ENCODE measurements at places on chromosomes 11 and 22.

- DNase-seq = no peak
Measured at GRCh38 chr11:10605941-10606381, 37.5 kb upstream of the LYVE1 start.

DNA sequence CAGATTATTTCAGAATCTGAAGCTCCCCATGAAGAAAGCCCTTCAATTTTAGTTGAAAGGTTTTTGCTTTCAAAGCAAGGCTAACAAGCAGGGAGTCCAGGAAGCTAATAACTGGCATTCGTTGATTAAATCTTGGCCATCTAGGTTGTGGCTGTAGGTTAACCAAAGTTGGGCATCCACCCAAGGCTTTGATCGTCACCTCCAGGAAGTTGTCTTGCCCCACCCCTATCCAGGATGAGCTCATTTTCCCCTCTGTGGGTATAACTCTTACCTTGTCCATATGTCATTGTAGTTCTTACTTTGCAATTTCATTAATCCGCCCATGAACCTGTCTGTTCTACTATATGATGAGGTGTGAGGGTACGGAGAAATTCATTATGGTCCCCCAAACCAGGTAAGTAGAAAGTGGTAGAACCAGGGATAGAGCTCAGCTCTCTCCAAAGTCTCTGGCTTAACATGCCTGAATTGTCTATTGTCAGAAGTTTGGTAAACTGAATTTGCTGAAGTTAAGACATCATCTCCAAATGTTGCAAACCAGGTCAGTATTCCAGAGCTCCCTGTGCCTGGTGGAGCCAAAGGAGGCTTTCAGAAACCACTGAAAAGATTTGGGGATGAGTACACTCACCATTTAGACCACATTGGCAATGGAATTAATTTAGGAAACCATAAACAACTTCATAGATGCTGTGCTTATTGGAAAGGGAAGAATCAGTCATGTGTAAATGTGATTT is 97.1 kb downstream of the CD44 start:
- DNase-seq = no peak

- DNase-seq = peak; percentile 5
Measured at GRCh38 chr11:109109571-109110315, 312.2 kb upstream of the C11orf87 start.

DNA sequence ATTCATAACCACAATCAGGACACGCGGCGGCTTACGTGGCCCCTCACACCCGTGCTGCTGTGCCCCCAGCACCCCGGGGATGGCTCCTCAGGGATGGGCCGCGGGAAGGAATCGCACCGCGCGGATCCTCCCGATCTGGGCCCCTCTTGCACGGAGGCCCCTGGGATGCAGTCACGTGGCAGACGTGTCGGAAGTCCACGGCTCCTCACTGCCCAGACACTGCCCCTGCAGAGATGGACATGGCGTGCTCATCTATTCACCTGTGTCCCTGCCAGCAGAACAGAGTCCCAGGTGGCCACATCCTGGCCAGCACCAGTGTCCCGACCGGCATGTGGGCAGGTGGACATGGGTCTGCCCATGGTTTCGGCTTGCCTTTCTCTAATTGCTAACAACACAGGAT is 12.8 kb downstream of the MOB2 start:
- DNase-seq = no peak

GRCh38 chr11:101508370-101508769 is 75.4 kb downstream of the TRPC6 start:
- DNase-seq = no peak

DNA sequence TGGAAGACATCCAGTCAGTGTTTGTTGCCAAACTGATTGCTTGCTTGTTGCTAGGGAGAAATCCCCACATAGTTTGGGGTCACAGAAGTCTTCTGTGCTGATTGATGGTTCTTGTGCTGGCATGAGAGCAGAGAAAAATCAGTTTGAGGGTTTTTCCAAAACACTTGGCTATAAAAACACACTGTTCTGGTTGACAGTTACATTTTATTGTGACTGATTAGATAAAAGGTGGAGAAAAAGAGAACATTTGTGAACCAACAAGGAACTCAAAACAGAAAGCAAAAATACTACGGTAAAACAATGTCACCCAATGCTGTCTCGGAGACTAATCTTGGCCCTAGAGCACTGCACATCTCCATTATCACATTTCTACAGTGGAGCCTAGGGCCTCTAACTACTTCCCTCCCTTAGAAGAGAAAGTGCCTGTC is 14.4 kb upstream of the EIF4G2 start:
- DNase-seq = no peak

GRCh38 chr11:79092791-79093353 is 348.0 kb downstream of the TENM4 start:
- DNase-seq = no peak

- no peak for DNase-seq
Measured at GRCh38 chr11:124875401-124875800, 10.2 kb downstream of the ROBO3 start.

DNA sequence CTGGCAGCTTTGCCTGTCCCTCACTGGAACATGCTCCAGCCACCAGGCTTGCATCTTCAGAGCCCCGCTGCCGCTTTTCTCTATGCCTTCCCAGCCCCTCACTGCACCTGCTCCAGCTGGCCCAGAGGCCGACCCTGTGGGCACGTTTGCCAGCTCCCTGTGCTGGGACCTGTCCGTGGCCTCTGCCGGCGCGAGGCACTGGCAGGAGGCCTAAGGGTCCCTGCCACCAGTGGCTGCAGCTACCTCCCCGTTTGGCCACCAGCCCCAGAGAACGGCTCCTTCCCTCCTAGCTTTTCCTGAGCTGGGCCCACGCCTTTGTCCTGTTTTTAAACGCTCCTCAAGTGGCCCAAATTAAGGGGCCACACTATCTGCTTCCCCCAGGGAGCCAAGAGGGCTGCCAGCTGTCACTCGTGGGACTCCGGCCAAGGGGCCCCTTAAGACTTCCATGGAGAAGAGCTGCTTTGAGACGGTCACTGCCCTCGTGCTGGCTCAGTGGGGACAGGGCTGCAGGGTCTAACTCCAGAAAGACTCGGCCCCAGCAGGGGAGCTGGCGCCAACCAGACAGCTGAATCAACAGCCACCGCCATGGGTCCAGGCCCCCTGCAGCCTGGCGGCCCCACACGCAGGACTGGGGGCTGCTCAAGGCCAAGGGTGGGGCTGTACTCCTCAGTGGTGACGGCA is 24.6 kb upstream of the WNT7B start:
- no peak for DNase-seq

DNA sequence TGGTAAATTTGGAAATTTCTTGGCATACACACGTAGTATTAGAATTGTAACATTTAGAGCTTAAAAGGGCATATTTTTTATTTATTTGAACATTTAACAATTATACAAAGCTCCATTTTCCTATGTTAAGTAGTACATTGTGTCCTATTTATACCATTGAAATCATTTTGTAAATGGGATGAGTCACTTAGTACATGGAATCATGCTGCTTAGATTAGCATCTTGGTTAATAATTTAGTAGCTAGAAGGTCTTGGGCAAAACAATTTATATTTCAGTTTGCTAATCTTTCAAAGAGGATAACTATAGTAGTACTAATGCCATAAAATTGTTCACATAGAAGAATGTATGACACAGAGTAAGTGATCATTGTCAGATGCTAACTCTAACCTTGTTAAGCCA is 450.1 kb upstream of the LUZP2 start:
- no peak for DNase-seq

DNA sequence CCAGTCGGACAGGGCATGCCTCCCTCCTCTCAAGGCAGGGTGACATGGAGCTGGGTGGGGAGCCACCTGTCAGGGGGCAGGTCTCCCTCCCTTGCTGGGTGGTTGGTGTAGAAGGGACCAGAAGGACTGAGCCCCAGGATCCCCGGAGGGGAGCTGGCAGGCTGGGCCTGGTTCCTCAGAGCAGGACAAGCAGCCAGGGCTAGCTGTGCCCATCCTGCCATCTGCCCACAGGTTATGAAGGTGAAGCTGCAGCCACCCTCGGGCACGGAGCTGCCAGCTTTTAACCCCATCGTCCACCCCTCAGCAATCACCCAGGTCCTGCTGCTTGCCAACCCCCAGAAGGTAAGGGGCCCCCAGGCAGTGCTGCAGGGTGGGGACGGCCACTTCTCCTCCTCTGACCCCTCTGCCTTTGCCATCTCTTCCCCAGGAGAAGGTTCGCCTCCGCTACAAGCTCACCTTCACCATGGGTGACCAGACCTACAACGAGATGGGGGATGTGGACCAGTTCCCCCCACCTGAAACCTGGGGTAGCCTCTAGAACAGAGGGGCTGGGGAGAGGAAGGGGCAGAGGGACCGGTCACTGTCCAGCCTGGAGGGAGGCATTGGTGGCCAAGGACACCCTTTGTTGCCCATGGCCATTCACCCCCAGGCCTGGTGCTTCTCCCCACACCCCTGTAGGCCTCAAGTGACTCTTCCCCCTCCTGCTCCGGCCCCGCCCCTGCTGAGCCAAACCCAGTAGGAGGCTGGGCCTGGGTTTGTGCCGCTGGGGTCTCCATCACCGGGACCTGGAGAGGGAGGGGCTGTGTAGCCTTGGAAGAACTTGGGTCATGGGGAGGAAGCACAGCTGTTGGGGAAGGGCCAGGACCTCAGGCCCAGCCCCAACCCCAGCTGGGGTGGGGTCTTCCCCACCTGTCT is 7.0 kb upstream of the SH3BP1 start:
- DNase-seq = no peak

Measured in putamen (tissue), 1 donor.